HS-27A (cell line): ENCODE measurements at places on chromosomes 3 and 15.
A peak's percentile ranks its signal among the peaks of the same experiment; 100 is the strongest.

- no peak for DNase-seq
Observed at GRCh38 chr15:73119478-73119877, 67.2 kb downstream of the NEO1 start.

- no peak for DNase-seq
Observed at GRCh38 chr3:2547049-2547448, 448.4 kb downstream of the CNTN4 start.

GRCh38 chr3:9068051-9068450 lies 104.8 kb upstream of the RAD18 start:
- DNase-seq = no peak

DNA sequence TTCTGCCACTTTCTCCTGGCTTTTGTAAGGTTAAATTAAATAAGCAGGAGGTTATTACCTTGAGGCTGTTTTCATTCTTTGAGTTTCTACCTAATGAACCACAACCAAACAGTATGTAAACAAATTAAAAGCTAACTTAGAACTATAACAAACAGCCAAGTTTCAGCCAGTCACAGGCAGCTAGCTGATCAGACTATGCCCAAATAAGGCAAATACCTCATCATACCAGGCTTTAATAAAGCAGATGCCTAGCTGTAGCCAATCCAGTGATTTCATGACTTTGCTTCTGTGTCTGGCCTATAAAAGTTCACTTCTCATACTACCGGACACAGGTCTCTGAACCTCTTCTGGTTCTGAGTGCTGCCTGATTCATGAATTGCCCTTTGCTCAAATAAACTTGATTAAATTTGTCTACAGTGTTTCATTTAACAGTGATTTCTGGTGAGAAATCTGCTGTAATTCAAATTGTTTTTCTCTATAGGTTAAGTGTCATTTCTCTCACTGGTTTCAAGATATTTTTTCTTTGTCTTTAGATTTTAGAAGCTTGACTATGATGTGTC lies 24.2 kb downstream of the SH3GL3 start:
- no peak for DNase-seq

DNA sequence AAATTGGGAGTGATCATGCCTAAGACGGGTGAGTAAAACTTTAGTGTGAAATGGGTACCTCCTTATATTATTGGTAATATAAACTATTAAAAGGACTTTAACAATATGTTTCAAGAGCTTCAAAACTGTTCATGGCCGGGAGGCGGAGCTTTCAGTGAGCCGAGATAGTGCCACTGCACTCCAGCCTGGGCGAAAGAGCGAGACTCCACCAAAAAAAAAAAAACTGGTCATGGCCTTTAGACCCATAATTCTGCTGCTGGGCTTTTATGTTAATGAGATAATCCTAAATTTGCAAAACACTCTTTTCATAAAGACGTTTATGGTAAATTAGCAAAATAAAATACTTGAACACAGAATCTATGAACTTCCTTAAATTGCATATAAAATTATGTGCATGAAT lies 22.8 kb downstream of the TRPC1 start:
- DNase-seq = no peak

DNA sequence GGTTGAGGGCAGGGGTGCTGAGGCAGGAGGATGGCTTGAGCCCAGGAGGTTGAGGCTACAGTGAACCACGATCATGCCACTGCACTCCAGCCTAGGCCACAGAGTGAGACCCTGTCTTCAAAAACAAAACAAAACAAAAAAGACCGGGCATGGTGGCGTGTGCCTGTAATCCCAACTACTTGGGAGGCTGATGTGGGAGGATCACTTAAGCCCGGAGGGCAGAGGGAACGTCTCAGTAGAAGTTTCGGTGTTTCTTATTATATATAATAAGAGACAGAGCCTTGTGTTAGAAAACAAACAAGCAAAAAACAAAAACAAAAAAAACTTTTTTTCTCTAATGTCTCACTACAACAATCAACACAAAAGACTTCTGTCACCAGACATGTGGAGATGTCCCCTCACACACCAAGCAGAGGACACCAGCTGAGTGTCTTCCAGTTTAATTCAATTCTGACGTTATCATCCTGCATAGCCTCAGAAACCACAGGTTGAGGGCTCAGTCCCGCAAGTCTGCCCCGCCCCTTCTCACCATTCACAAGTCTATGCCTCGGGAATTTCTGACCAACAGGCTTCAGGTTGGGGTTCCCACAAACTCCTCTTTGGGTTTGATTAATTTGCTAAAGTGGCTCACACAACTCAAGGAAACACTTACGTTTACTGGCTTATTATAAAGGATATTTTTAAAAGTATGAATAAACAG lies 24.0 kb upstream of the EIF4A2 start:
- DNase-seq = no peak

GRCh38 chr3:9396301-9396631 lies 1.1 kb upstream of the SETD5 start:
- DNase-seq = peak; percentile 88
